Central memory CD8-positive, alpha-beta T cell (primary cell): ENCODE measurements at places on chromosomes 11 and 22.

DNA sequence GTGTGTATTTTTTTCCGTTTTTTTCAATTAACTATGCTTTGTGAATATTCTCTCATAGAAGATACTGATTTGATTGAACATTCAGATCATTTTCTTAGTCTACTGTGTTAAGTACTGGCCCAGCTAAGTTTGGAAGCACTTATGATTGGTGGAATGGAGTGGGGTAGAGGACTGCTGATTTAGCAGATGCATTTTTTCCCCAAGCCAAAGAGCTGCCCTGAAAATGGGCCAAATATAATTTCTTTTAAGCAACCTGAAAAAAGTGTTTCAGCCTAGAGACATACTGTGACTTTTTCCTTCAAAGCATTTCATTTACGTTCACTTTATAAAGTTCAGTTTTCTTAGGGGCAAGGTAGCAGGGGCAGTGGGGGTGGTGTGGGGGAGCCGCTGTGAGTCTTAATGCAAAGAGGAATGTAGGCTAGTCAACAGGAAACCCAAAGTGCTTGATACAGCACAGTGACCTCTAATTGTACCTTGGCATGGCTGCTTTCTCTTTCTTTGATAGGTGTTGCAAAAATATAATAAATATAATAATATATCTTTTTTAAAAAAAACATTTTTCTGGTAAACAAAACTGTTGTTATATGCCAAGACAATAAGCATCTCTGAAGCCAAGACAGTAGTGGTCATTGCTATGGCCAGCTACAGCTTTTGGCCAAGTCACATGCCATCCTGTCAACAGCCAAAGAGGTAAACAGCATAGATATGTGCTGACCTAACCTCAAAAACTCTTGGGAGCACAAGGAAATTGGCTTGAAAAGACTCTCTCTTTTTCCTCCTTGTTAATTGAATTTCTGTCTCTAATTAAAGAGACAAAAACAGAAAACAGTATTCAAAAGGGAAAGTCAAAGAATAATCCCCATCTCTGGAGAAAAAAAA lies 58.8 kb downstream of the LIF start:
- no peak for DNase-seq

- DNase-seq = no peak
These were observed 455.7 kb downstream of the RAB38 start for GRCh38 chr11:87719326-87720073.

DNA sequence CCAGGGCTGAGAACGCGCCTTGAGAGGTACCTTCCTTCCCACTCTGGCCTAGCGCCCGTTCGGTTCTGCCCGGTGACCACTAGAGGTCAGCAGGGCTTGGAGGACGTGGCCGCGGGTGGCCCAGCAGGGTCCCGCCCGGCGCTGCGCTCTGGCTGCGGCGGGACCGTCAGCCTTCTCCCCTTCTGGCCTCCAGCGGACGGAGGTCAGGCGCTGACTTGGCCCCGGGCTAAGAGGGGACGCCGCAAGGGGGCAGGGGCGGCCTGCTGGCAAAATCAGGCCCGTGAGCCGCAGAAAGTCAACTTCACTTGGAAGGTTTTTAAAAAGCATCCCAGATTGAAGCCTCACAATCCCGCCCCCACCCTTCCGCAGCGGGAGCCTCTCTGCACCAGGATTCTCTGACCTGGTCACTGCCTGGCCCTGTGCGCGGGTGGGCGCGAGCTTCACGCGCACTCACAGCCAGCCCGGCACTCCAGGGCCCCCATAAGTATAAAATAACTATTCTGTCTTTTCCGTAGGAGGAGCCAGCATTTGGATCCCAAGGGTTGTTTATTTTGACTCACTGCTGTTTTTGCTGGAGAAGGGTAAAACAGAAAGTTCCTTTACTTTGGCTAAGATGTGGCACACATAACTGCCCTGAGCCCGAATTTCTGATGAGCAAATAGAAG lies 23.2 kb upstream of the ZBTB16 start:
- DNase-seq = no peak

DNA sequence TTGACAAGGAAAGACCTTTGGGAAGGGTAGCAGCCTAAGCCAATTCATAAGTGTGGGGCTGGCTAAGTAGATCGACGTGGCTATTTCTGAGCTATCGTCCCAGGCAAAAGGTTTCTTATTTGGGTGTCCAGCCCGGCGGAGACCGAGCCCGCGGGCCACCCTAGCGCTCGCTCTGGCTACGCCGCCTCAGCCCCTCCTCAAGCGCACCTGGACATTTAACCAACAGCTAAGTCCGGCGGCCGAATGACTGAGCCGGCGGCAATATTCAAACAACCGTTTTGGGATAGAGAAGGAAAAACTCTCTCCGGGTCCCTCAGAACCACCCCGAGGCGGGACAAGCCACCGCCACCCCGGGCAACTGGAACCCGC lies 457 bp downstream of the RNF141 start:
- no peak for DNase-seq

DNA sequence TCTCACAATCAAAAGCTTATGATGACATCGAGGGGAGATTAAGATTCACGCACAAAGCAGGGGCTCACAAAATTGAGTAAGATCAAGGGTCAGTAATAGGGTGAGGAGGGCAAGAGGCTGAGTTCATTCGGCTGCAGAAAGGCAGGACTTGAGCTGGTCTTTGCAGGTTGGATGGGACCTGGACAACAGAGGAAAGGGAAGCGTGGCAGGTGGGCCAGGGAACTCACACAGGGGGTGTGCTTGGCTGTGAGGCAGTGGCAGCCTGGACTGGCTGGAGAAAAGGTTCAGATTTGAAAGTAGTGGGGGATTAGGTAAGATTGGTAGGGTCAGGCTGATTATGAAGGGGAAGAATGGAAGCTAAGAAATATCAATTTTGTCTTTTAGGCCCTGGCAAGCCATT lies 161.6 kb downstream of the PKNOX2 start:
- DNase-seq = no peak
